Smooth muscle cell of the umbilical artery (primary cell): ENCODE measurements at places on chromosomes 6 and 20. TPM values are rescaled to one million over a fixed set of nuclear protein-coding genes. Genes with fewer than 3 reads are reported as not detected.

SYCP2 gene
- total RNA-seq, result 0.32 and 1.2 TPM in 2 replicates

TASP1 gene
- 9.1 and 9.2 TPM in 2 replicates for total RNA-seq

THEMIS gene
- total RNA-seq, result 0.05 TPM in 1 of 2 replicates, not detected in the other

MAS1 gene
- total RNA-seq, result under 0.01 TPM in 1 of 2 replicates, not detected in the other

HMGCLL1 gene
- 0.30 TPM in 1 of 2 replicates, not detected in the other for total RNA-seq

TMEM151B gene
- 0.05 TPM in 1 of 2 replicates, not detected in the other for total RNA-seq

ZBTB46 gene
- 0.42 and 0.59 TPM in 2 replicates for total RNA-seq

RAET1L gene
- total RNA-seq, result not detected in 2 replicates

RALY gene
- total RNA-seq, result 29.4 and 61.5 TPM in 2 replicates

CDYL gene
- total RNA-seq, result 19.9 and 24.2 TPM in 2 replicates

SLC13A3 gene
- 1.5 and 3.9 TPM in 2 replicates for total RNA-seq

POFUT1 gene
- total RNA-seq, result 66.8 and 74.7 TPM in 2 replicates

PGC gene
- not detected in 2 replicates for total RNA-seq

CPXM1 gene
- 1.1 and 3.9 TPM in 2 replicates for total RNA-seq

CLVS2 gene
- total RNA-seq, result under 0.01 TPM in 1 of 2 replicates, not detected in the other

POPDC3 gene
- 13.7 and 17.0 TPM in 2 replicates for total RNA-seq

TUBB gene
- total RNA-seq, result 252 and 681 TPM in 2 replicates

RBM24 gene
- total RNA-seq, result 8.0 and 16.2 TPM in 2 replicates

KHDC1 gene
- total RNA-seq, result 3.0 and 3.3 TPM in 2 replicates

PRDM1 gene
- total RNA-seq, result 3.7 and 8.0 TPM in 2 replicates

SMPDL3A gene
- total RNA-seq, result 5.1 and 24.1 TPM in 2 replicates

SSTR4 gene
- total RNA-seq, result not detected in 2 replicates

PLN gene
- 0.83 and 0.89 TPM in 2 replicates for total RNA-seq

CNBD2 gene
- 0.55 and 1.2 TPM in 2 replicates for total RNA-seq

LBP gene
- not detected in 2 replicates for total RNA-seq

CST1 gene
- not detected in 2 replicates for total RNA-seq

C4B gene
- total RNA-seq, result 2.1 and 3.9 TPM in 2 replicates

ZNF334 gene
- 2.7 and 2.8 TPM in 2 replicates for total RNA-seq

MDFI gene
- total RNA-seq, result 0.83 and 7.4 TPM in 2 replicates

NMBR gene
- total RNA-seq, result not detected in 2 replicates

FOXS1 gene
- total RNA-seq, result 1.1 and 1.2 TPM in 2 replicates

ISM1 gene
- total RNA-seq, result 0.05 TPM in 1 of 2 replicates, not detected in the other

VIP gene
- total RNA-seq, result not detected in 2 replicates

THBD gene
- total RNA-seq, result 1.2 and 7.2 TPM in 2 replicates

GSTA2 gene
- not detected in 2 replicates for total RNA-seq

UBE2C gene
- 2.1 and 11.3 TPM in 2 replicates for total RNA-seq

STX11 gene
- 0.59 and 1.2 TPM in 2 replicates for total RNA-seq

CLPSL1 gene
- not detected in 2 replicates for total RNA-seq

ZNF341 gene
- total RNA-seq, result 0.59 and 1.6 TPM in 2 replicates

EGFL8 gene
- total RNA-seq, result 1.2 and 1.4 TPM in 2 replicates

EPPIN gene
- total RNA-seq, result not detected in 2 replicates

HLA-DQB1 gene
- total RNA-seq, result not detected in 2 replicates

IL17A gene
- not detected in 2 replicates for total RNA-seq

KIAA0408 gene
- 1.5 and 6.9 TPM in 2 replicates for total RNA-seq
